NCI-H524 (cell line): ENCODE measurements at places on chromosomes 7 and 10.

- peak; percentile 8 for DNase-seq
Observed at GRCh38 chr10:60290558-60290957, 99.1 kb downstream of the ANK3 start.

GRCh38 chr7:30201921-30202320 is 67.1 kb downstream of the MTURN start:
- DNase-seq, result no peak

- no peak for DNase-seq
Observed at GRCh38 chr7:77200542-77200941, 923 bp upstream of the FGL2 start.

DNA sequence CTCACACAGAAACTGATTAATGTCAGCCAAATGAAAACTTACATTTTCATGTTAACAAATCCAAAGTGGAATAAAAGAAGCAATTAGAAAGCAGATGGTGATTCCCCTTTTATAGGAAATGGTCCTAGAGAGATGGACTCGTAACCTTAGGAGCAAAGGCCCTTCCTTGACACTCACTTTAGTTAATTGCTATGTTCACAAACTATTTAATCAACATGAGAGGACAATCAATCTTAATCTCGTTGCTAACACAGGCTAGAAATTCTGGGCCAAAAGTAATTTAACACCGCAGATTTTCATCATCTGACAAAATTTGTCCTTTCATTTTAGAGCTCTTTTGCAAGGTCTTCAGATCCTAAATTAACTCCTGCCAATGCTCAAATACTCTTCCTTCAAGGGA is 64.0 kb upstream of the DNAJB12 start:
- DNase-seq, result no peak

DNA sequence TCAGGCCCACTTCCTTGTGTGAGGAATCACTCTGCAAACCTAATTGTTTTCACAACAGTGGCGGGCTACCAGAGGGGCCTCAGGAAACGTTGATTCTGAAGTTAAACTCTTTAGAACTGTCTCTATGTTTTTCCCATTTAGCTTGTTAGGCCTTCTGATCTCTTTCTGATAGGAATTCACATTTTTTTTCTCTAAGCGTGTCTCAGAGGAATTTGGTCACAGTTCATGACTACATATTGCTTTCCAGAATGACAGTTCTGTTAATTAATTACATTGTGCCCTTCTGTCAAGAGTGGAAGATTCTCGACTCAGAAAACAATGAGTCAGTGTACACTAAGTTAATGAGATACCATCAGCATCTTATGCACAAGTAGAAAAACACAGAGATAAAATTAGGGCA is 469.2 kb upstream of the C7orf33 start:
- no peak for DNase-seq

DNA sequence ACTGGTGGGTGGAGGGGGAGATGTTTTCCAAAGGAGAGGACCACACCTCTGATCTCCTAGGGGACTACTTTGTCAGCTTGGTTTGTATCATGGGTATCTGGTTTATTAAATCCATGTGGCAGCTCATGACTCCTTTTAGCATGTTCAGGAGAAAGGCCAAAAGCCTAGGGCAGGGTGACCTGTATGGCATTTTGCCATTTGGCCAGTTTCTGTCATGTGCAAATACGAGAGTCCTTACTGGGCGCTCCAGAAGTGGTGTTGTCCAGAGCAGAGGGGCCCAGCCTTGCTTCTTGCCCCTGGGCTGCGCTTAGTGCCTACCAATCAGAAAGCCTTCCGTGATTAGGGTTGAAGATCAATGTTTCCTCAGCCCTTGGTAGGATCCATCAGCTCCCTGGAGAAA is 31.0 kb downstream of the ADRA2A start:
- no peak for DNase-seq

DNA sequence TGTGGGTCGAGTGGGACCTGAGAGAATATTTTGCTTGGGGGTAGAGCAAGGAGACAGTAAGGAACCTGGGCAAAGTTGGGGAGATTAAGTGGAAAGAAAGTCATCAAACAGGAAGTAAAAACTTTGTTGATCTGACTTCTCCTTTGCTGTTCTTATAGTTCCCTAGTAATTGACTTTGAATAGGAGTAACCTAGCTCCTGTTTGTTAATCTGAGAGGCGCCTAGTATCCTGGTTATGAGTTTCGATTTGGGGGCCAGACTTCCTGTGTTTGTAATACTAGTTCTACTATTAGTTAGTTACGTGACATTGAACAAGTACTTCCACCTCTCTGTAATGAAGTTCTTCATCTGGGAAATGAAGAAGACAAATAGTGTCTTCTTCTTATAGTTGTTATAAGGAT is 99.1 kb downstream of the ZNF365 start:
- DNase-seq, result no peak

GRCh38 chr7:150383710-150384397 is 4.7 kb downstream of the ZNF775 start:
- DNase-seq, result peak; percentile 87
